ENCODE measurements at places on chromosomes 13 and 19. TPM values are rescaled to one million over a fixed set of nuclear protein-coding genes. Genes with fewer than 3 reads are reported as not detected.

Gene TNFRSF19
- total RNA-seq: 0.93 TPM

Gene ZNF540
- total RNA-seq: 3.0 TPM

Gene CCDC194
- not detected for total RNA-seq

Gene KLK1
- total RNA-seq: not detected

Gene HPN
- 16.2 TPM for total RNA-seq

Gene PALM3
- total RNA-seq: 40.2 TPM

Data from GM23338 (cell line).